T-helper 1 cell (primary cell): ENCODE measurements at places on chromosomes 11 and 22.
A peak's percentile ranks its signal among the peaks of the same experiment; 100 is the strongest.

GRCh38 chr22:44505796-44506354 is 7.8 kb upstream of the RTL6 start:
- DNase-seq, result no peak

GRCh38 chr11:107198490-107199007 is 180.3 kb upstream of the GUCY1A2 start:
- DNase-seq, result no peak

DNA sequence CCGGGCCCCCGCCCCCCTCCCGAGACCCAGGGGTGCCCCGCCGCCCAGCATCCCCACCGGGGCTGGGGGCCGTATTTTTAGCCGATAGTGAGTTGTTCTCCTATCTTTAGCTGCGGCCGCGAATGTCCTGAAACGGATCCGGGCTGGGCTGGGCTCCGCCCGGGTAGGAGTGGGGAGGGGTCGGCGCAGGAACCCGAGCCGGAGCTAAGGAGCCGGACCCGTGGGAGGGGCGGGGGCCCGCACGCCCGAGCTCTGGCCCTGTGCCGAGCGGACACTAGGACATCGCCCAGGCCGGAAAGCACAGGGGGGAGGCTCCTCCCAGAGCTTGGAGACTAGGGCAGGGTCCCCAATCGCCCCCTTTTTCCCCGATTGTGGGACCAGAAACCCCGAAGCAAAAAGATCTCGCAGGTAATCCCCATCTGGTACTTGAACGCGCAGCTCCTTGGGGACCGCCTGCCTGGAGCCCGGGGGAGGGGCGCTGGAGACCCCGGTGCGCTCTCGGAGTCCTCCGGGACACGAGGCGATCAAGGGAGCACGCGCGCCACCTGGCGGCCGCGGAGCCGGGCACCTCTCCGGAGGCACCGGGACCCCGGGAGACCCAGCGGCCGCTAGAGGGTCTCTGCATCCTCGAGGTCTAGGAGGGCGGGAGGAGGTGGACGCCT is 669 bp downstream of the CDC42EP2 start:
- DNase-seq, result peak; percentile 69

DNA sequence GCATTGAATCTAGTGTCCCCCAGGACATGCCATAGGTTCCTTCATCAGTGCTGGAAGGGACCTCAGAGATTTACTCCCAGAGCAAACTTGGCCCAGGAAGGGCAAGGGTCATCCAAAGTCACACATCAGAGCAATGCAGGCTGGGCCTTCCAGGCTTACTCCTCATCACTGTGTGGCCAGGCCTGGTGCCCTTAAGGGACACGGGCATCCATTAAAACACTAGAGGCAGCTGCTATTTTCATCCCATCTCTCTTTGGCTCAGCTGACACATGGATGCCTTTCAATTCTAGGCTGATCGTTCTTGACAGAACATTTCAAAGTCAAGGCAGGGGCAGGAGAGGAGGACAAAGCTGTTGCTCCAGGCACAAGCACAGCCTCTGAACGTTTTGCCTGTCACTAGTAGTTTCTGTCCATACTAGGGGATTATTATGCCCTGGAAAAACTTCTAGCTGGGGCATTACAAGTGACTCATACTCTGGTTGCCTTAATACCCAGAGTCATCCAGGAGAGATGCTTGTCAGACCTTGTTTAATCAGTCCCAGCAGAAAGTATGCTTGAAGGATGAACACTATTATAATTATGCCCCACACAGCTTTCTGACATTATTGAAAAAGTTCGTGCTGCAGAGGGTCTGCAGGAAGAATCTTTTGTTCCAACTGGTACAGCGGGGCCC is 240.3 kb downstream of the TENM4 start:
- no peak for DNase-seq

DNA sequence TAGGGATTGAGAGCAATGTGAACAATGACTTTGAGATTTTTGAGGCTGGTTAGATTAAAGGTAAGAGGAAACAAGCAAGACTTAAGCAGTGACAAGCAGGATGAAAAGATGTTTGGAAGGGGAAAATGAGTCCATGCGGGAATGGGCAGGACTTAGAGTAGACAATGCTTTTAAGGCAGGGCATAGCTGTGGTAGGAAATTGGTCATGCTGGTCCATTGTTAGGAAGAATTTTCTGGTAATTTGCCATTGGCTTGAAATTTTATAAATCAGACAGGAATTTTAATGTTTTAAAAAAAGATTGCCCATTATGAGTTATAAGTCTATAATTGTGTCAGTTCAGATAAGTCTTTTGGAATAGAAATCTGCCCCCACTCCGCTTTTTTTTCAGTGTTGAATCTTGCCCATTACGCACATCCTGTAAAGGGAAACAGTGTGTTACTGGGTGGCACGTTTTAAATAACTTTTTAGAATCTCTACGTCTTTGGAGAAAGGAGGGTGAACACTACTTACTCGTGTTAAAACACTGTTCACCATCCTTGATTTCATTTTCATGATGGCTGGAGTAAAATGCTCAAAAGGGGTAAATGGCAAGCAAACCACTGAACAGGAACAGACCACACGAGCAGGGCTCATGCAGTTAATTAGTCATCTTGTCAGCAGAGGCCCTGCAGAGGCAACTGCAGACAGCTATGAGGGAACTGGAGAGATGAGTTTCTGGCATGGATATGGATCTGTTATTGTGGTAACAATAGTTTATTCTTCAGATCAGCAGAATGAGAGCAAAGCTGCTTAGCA is 25.0 kb downstream of the SWAP70 start:
- DNase-seq, result no peak
